Right lung (tissue), 10 donors: ENCODE measurements at places on chromosomes 7 and 10. TPM values are rescaled to one million over a fixed set of nuclear protein-coding genes. Genes with fewer than 3 reads are reported as not detected.

APBB1IP gene
- 2.6 TPM for polyA plus RNA-seq

GRCh38 chr10:16609211-16609610 lies 87.5 kb upstream of the C1QL3 start:
- DNase-seq = no peak

DNA sequence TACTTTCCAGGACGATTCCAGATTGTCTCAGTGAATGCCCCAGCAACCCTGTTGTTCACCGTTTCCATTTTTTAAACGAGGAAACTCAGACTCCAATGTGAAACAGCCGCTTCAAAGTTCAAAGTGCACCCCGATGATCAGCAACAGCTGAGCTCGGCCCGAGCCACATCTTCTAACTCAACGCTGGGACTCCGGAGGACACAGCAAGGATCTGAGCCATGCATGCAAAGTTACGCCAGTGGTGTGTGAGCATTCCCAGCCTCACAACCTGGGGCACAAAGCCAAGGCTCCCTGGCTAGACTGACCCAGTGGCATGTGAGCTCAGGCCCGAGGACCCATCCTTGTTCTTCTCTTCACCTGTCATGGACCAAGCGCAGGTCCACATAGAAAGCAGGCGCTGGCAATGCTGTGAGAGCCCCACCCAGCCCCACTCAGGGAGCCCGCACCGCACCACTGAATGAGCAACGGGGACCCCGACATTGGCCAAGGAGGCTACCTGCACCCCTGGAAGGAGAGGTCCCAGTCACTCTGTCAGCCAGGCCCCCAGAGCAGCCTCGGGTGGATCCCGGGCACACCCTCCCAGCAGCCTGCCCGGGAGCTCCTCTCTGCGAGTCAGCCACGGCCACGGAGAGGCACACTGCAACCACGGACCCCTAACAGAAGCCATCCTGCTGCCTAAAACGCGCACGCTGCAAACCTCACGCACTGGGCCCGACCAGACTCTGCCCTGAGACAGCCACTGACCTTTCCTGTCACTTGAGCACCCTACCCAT lies 82.9 kb downstream of the MAD1L1 start:
- DNase-seq = no peak

SLC29A4 gene
- 16.9 TPM for polyA plus RNA-seq

- no peak for DNase-seq
Observed at GRCh38 chr10:24180891-24181290, 28.0 kb upstream of the KIAA1217 start.
